ENCODE measurements at places on chromosomes 12 and 14. TPM values are rescaled to one million over a fixed set of nuclear protein-coding genes. Genes with fewer than 3 reads are reported as not detected.

GRCh38 chr14:92495027-92495426 lies 18.6 kb upstream of the RIN3 start:
- H3K27ac ChIP-seq = no peak overlapping the region
- no peak overlapping the region for H3K4me3 ChIP-seq
- H3K27me3 ChIP-seq = peaks cover 10% of the 10 kb centered on the region
- H3K4me1 ChIP-seq = no peaks in the 10 kb centered on the region
- no peak for DNase-seq
- H3K36me3 ChIP-seq = no peaks in the 10 kb centered on the region

- no peak overlapping the region for H3K4me3 ChIP-seq
- H3K4me1 ChIP-seq = no peaks in the 10 kb centered on the region
- H3K36me3 ChIP-seq = peaks cover 38% of the 10 kb centered on the region
- no peaks in the 10 kb centered on the region for H3K27me3 ChIP-seq
- no peak overlapping the region for H3K27ac ChIP-seq
- no peak for DNase-seq
These were observed 30.3 kb downstream of the HIP1R start for GRCh38 chr12:122865268-122866231.

DNA sequence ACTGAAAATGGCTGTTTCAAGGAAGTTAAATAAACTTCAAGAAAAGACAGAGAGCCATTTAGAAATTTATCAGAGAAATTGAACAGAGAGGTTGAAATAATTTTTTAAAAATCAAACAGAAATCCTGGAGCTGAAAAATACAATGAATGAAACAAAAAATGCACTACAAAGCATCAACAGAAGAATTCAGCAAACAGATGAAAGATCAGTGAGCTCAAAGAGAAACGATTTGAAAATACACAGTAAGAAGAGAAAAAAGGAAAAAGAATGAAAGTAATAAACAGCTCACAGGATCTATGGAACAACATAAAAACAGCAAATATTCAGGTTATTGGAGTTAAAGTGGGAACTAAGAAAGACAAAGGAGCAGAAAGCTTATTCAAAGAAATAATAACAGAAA lies 26.2 kb downstream of the COX16 start:
- no peak for DNase-seq
- H3K4me3 ChIP-seq = no peak overlapping the region
- H3K27ac ChIP-seq = no peak overlapping the region

- H3K27me3 ChIP-seq = no peaks in the 10 kb centered on the region
- H3K36me3 ChIP-seq = peaks cover 46% of the 10 kb centered on the region
- no peaks in the 10 kb centered on the region for H3K4me1 ChIP-seq
- no peak for DNase-seq
These were observed 116.9 kb downstream of the PPHLN1 start for GRCh38 chr12:42442888-42443287.

- peaks cover 1% of the 10 kb centered on the region for H3K27me3 ChIP-seq
- DNase-seq = no peak
- H3K4me1 ChIP-seq = no peaks in the 10 kb centered on the region
- no peak overlapping the region for H3K27ac ChIP-seq
These were observed 108.8 kb downstream of the VEZT start for GRCh38 chr12:95326445-95326844.

Gene TMEM119
- 0.80 TPM for total RNA-seq

Gene IFNG-AS1
- total RNA-seq = 0.35 TPM

DNA sequence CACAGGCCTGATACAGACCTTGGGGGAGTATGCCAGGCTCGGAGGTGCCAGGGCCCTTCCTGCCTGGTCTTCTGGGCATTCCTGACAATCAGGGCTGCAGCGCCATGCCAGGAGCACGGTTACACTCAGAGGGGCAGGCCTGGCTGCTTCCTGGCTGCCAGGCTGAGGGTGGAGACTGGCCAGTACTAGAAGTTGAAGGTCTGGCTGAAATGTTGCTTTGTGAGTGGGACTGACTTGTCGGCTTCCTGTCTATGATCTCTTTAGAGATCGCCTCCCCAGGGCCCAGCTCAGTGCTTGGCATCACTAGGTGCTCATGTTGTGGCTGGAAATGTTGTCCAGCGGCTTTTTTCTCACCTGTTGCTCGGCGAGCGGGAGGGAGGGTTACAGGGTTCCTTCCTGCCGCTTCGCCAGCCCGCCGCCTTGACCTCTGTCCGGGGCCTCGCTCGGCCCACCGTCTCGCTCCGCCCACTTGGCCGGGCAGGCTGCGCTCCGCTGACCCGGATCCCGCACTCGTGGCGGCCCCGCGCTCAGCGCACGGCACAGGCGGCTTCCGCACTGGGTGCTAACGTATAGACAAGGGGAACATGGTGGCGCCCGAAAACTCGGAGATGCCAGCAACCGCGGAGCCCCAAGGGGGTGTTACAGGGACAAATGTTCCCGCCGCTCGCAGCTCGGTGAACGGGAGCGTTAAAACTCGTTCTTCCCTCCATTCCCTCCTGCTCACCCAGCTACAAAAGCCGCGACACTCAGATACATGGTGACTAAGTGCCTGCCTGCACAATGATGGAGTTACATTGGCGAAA lies 32.6 kb downstream of the PAPLN start:
- H3K36me3 ChIP-seq = peaks cover 12% of the 10 kb centered on the region
- H3K4me3 ChIP-seq = peak overlapping the region; percentile 11
- H3K27me3 ChIP-seq = peaks cover 11% of the 10 kb centered on the region
- H3K4me1 ChIP-seq = peaks cover 6% of the 10 kb centered on the region
- no peak for DNase-seq
- no peak overlapping the region for H3K27ac ChIP-seq

DNA sequence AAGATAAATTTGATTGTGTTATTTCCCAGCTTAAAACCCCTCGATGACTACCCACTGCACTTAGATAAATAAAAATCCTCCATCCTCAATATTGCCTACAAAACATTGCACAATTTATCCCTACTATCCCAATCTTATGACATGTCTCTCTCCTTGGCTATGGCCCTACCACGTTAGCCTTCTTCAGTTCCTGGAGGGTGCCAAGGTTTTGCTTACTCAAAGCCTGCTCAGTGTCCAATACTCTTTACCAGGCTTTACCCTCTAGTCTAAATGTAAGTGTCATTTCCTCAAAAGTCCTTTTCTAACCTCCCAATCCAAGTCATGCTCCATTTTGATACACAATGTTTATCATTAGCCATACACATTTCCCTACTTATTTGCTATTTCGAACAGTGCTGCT lies 35.0 kb upstream of the PPM1A start:
- H3K36me3 ChIP-seq = no peaks in the 10 kb centered on the region
- no peak for DNase-seq
- H3K27me3 ChIP-seq = peaks cover 5% of the 10 kb centered on the region

Gene DNAI7
- total RNA-seq = not detected

DNA sequence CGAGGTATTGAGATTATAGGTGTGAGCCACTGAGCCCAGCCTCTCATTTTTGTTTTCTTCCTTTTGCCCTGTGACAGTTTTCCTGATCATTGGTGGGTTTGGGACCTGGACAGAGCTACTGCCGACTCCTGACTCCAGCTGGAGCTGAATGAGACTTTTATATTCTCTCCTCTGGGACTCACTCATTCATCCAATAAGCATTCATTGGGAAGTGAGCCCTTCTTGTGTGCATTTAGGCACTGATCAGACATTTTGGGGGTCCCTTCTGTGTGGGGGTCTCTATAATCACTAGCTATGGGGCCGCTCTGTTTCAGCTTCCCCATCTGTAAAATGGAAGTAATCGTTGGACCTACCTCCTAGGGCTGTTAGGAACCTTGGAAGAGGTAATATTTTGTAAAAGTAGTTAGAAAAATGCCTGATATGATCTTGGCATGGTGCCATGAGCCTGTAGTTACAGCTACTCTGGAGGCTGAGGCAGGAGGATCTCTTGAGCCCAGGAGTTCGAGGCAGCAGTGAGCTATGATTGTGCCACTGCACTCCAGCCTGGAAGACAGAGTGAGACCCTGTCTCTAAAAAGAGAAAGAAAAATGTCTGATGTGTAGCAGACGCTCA lies 7.2 kb downstream of the SH2B3 start:
- H3K27ac ChIP-seq = no peak overlapping the region
- no peak for DNase-seq
- H3K27me3 ChIP-seq = no peaks in the 10 kb centered on the region
- peaks cover 58% of the 10 kb centered on the region for H3K4me1 ChIP-seq
- no peak overlapping the region for H3K4me3 ChIP-seq
- peaks cover 17% of the 10 kb centered on the region for H3K36me3 ChIP-seq

- H3K4me3 ChIP-seq = no peak overlapping the region
- peaks cover 8% of the 10 kb centered on the region for H3K4me1 ChIP-seq
- no peak for DNase-seq
- H3K27me3 ChIP-seq = no peaks in the 10 kb centered on the region
- peaks cover 66% of the 10 kb centered on the region for H3K36me3 ChIP-seq
These were observed 43.2 kb downstream of the FBXO34 start for GRCh38 chr14:55314449-55314848.

- H3K4me3 ChIP-seq = no peak overlapping the region
- no peaks in the 10 kb centered on the region for H3K27me3 ChIP-seq
- no peak for DNase-seq
- peaks cover 27% of the 10 kb centered on the region for H3K36me3 ChIP-seq
- no peaks in the 10 kb centered on the region for H3K4me1 ChIP-seq
These were observed 22.9 kb upstream of the CATSPERB start for GRCh38 chr14:91754819-91755218.

DNA sequence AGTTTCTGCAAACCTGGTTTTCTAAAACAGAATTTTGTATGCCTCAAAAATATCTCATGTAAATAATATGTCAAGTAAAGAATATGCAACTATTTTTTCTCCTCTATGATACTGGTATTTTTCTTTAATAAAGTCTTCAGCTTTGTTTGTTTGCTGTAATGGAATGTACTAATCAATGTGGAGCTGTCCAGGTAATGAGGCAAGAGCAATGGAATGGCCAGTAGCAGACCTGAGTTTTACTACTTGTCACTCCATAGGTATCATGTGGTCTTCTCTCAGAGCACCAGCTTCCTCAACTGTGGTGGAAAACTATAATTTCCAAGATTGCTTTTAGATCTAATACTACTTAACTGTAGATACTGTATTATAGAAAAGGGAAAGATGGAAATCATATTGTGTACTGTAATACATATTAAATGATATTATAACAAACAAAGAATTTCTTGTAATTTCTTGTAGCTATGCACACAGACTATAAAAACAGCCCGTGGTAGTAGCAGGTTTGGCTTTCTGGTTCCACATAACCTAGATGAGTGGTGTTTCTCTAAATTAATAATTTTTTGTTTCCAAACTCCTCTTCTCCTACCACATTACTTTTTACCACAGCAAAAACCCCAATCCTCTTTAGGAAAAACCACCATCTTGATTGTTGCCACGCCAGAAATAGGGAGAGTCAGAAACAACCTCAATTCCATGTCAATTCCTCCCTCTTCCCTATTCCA lies 70.6 kb downstream of the KIF21A start:
- peaks cover 26% of the 10 kb centered on the region for H3K4me1 ChIP-seq
- H3K4me3 ChIP-seq = peak overlapping the region; percentile 16
- no peaks in the 10 kb centered on the region for H3K27me3 ChIP-seq
- DNase-seq = no peak
- peak overlapping the region; percentile 75 for H3K27ac ChIP-seq
- peaks cover 13% of the 10 kb centered on the region for H3K36me3 ChIP-seq

DNA sequence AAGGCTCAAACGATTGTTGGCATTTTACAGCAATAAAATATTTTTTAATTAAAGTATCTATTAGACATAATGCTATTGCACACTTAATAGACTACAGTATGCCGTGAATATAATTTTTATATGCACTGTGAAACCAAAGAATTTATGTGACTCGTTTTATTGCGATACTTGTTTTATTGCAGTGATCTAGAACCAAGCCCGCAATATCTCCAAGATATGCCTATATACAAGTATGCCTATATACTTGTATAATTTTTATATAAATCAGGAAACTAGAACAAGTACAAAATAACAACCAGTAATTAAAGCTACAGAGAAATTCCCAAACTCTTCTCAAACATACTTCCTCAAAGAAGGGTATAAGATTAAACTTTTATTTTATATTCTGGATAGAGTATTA lies 31.3 kb downstream of the EEA1 start:
- no peak overlapping the region for H3K4me3 ChIP-seq
- H3K27ac ChIP-seq = no peak overlapping the region
- no peak for DNase-seq
- H3K36me3 ChIP-seq = peaks cover 7% of the 10 kb centered on the region
- no peaks in the 10 kb centered on the region for H3K27me3 ChIP-seq
- H3K4me1 ChIP-seq = no peaks in the 10 kb centered on the region

- peaks cover 34% of the 10 kb centered on the region for H3K4me1 ChIP-seq
- no peak overlapping the region for H3K27ac ChIP-seq
- peak overlapping the region; percentile 32 for H3K4me3 ChIP-seq
- H3K36me3 ChIP-seq = no peaks in the 10 kb centered on the region
These were observed 23.8 kb upstream of the GPR132 start for GRCh38 chr14:105088812-105089745.

Gene GDF3
- not detected for total RNA-seq

DNA sequence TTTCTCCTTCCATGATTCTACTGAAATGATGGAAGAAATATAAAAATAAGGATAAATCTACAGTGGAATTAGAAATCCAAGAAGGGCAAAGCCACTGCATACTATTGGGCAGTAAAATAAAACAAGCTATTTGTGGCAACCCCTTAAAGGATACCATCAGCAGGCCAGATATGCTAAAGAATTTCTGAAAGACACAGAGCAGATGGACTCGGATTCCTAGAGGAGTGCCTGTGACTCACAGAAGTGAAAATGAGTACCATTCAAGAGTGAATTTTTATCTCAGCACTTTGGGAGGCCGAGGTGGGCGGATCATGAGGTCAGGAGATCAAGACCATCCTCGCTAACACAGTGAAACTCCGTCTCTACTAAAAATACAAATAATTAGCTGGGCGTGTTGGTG lies 318.1 kb downstream of the LRIG3 start:
- no peak overlapping the region for H3K27ac ChIP-seq
- peaks cover 1% of the 10 kb centered on the region for H3K27me3 ChIP-seq
- no peak for DNase-seq
- H3K4me1 ChIP-seq = no peaks in the 10 kb centered on the region

Gene RPS6KL1
- total RNA-seq = 3.8 TPM

Gene MAPKAPK5
- total RNA-seq = 40.4 TPM

DNA sequence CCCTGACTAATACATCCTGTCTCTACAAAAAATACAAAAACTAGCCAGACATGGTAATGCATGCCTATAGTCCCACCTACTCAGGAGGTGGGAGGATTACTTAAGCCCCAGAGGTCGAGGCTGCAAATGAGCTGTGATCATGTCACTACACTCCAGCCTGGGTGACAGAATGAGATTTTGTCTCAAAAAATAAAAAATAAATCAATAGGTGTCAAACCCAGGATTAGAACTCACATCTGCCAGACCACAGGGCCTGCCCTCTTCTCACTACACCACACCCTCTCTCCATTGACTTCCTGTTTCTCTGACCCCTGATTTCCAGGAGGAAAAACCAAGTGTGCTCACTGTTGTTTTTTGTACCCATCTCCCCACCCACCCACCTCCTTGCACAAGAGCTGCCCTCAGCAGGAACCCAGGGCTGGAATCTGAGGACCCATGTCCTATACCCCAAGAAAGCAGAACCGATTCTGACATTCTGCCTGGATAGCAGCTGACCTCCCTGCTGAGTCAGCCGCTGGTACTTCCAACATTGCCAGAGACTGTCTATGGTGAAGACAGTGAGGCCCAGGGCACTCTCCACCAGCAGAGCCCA lies 6.2 kb downstream of the CMKLR1 start:
- peaks cover 25% of the 10 kb centered on the region for H3K4me1 ChIP-seq
- H3K27ac ChIP-seq = no peak overlapping the region
- no peak for DNase-seq
- H3K27me3 ChIP-seq = peaks cover 7% of the 10 kb centered on the region
- H3K4me3 ChIP-seq = no peak overlapping the region

All from activated CD4-positive, alpha-beta memory T cell treated with anti-CD3 and anti-CD28 coated beads, Interleukin-2, amount 10 ng/mL, durations not matched to agents 7 days and 5 days (primary cell).